Suppressor macrophage treated with lipopolysaccharide for 4 hours (primary cell): ENCODE measurements at places on chromosomes 2 and 18.
A peak's percentile ranks its signal among the peaks of the same experiment; 100 is the strongest.

DNA sequence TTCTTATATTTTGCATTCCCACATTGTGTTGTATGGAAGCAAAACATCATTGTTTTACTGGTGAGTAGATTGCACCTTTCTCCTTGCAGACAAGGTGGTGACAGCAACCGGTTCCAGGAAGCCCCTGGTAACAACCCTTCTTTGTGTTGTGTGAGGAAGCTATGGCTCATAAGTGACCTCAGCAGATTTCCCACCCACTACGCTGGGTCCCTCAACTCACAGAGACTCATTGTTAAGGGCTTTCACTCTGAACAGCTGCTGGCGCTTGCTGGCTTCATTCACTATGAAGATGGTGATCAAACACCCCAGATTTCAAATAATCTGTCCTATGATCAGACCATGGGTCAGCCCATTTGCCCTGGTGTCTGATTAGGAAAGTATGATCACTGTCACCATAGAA is 53.4 kb downstream of the WIPF1 start:
- DNase-seq, result no peak

- DNase-seq, result no peak
These were observed 81.9 kb downstream of the DYNAP start for GRCh38 chr18:54672846-54673475.

- DNase-seq, result no peak
These were observed 72.2 kb upstream of the BARD1 start for GRCh38 chr2:214881647-214882202.

- no peak for DNase-seq
These were observed 108.1 kb upstream of the SERPINE2 start for GRCh38 chr2:224147174-224147573.

DNA sequence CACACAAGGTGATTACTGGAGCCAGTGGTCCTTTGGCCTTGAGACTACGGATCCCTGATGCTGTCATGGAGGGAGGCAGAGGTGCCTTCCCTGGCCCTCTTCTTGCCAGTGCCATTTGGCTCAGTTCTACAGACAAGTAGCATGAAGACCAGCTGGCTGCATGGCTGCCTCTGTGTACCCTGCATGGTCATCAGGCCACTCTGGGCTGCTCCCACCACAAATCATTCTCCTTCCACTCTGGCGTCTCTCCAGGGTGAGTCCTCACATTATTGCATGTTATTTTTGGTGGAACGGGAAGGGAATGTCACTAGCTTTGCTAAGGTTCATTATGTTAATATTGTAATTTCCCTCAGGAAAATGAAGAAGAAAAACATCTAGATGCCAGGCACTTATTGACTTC is 229.8 kb downstream of the VAPA start:
- no peak for DNase-seq

- no peak for DNase-seq
These were observed 171.2 kb downstream of the ZNF516 start for GRCh38 chr18:76323891-76324290.

DNA sequence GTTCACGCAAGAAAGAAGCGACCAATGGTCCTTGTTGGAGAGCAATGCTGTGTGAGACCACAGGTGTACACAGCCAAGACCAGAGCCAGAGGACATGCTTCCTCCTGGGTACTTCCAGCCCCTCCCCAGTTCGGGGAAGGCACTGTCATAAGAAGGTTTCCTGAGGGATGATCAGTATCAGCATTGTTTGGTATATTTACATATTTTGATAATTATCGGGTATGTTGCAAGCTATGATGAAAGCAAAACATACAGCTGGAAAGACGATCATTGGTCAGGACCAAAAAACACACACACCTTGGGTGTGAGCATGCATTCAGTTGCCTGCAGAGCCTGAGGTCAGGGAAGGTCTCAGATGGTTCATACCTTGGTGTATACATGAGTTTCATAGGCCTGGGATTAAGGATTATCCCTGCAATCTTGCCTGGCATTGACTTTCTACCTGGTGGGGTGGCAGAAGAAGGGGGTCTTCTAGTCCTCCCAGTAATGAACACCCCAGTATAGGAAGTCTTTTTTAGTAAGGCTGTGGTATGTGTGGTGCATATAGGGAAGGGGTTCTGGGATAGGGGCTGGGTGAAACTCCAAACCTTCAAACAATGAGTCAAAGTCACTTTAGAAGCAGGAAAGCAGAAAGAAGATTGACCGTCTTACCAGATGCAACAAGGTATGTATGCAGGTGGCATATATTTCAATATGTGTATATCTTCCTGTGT is 2.9 kb downstream of the SERPINB2 start:
- no peak for DNase-seq

DNA sequence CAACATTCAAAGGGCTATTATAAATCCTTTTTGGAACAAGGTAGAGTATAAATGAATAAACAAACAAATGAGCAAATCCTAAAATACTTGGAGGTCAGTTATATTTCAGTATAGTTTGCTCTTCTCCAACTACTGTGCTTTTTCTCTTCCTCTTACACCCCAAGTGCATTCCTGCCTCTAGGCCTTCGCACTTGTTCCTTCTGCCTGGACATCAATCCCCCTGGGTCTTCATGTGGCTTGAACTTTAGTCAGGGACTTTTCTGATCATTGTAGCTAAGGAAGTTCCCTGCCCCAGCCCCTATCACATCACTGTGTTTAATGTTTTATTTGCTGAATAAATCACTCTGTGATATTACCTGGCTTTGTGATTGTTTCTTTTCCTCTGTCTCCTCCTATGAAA is 418.2 kb upstream of the HNRNPA3 start:
- no peak for DNase-seq

DNA sequence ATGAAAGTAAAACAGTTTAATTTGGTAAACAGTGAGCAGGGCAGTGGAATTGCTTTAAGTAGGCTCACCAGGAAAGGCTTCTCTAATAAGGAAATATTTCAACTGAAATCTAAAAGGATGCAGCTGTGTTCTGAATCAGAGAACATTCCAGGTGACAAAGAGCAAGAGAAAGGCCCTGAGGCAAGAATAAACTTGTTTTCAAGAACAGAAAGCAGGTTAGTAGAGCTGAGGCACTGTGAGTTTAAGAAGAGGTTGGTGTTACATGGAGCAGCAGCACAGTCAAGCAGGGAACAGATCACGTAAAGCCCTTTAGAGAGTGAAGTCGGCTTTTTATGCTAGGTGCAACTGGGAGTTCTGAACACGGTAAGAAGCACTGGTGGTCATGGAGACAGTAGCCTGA is 57.0 kb upstream of the SCN1A start:
- no peak for DNase-seq

DNA sequence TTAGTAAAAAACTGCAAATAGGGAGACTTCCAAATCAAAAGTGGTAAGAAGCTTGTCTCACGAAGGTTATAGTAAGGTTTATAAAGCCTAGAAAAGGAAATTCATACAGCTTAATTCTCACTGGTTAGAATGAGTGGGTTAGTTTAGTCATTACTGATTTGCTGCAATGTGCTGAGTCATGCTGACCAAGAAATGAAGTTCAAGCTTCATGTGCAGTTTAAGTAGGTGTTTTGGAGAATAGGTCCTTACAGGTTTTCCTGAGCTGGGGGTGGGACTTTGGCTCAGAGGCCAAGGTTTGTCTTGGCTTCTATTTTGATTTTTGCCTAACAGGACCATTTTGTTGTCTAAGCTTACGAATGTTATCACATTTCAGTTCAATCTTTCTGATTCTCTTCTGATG is 15.1 kb downstream of the CLIP4 start:
- DNase-seq, result peak; percentile 60

- no peak for DNase-seq
These were observed 23.0 kb downstream of the EPHA4 start for GRCh38 chr2:221549143-221549542.

DNA sequence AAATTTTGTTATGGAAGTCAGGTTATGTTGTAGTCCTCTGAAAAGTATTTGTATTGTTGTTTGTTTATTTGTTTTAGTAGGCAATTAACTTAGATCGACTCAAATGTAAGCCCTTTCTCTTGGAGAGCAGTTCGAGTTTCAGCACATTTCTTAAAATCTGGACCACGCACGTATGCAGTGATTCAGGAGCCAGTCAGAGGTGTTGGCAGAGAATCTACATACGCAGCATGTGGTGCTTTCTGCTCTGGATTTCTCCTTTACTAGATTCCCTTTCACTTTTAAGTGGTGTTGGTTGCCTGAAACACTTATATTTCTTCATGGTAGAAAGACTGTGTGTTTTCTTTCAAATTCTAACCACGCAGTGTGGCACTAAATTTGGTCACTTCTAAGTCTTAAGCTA is 773.9 kb upstream of the LRATD1 start:
- DNase-seq, result no peak

DNA sequence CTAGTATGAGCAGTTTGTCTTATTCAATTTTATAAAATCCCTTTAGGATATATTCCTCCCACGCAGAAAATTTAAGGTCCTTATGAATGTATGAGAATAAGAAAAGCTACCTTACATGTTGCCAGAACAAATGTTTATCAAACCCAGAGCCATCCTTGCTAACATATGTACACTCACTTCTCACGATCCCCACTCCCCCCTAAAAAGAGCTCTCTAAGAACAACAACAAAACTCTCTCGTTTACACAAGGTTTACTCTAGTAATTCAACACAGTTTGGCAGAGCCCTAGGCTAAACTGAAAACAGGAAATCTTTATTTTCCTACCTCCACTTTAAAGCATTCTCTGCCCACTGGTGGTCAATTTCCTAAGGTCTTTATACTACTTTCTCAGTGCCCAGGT is 504.9 kb downstream of the ZEB2 start:
- DNase-seq, result no peak

DNA sequence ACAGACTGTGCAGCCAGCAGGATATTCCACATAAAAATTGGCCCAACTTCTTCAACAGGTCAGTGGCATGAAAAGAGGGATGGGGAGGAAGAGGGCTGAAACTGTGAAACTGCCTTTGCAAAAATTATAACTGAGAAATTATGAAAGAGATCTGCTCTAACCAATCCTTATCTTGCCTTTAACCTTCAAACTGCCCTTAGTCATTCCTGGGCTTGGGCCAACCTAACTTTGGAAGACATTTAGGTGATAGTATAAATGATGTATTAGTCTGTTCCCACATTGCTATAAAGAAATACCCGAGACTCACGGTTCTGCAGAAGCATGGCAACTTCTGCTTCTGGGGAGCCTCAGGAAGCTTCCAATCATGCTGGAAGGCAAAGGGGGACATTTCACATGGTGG is 74.5 kb downstream of the RPL31 start:
- no peak for DNase-seq

DNA sequence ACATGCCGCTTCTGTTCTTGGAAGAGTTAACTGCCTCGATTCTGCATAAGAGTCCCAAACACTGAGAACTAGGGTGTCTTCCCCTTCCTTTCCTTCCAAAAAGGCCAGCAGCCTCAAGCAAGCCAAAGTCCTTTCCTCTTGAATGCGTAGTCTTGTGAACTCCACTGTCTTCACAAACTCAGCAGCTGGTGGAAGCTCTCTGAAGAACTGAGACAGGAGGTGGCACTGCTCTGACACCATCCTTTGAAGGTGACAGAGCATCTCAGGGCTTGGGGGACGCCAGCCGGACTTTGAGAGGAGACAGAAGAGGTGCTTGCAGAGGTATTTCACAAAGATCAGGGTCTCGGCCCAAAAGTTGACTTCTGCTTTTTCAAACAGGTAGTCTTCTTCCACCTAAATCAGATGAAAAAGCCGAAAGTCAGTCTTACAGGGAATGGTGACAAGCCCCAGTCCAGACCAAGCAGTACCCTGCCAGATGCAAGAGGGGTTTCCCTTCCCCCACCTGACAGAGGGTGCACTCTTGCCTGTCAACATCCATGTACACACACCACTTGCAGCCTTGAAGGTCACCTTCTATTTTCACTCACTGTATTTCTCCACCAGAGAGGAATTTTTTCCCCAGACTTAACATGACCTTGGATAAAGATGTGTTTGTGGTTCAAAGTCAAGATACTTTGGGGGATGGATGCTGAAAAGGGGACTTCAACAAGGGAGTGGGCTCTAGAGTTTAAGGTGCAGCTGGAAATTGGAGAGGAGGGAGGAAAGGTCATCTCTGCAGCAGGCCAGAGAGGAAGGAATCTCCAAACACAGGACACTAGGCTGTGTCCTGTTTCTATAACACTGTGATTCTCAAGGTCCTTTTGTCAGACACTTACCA is 4.8 kb upstream of the ZFP36L2 start:
- DNase-seq, result no peak
